ENCODE measurements at places on chromosomes 7 and 10.
A peak's percentile ranks its signal among the peaks of the same experiment; 100 is the strongest.

GRCh38 chr7:110623436-110623835 lies 467.5 kb upstream of the LRRN3 start:
- no peak for DNase-seq

DNA sequence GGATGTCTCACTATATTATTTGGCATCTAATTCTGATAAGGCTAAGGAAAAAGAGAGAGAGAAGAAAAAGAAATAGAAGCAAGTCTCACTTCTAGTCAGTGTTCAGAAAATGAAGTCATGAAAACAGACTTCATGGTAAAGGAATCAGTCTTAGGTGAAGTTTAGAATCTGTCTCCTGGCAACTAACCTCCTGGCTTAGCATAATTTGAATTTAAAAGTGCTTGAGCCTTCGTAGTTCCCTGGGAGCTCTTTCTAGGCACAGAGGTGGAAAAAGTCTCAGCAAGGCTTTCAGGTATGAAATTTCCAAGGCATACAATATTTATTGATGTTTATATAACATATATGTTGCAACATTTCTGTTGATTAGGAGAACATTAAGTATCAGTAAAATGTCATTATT lies 10.4 kb downstream of the CHRM2 start:
- DNase-seq: no peak

- DNase-seq: no peak
Measured at GRCh38 chr10:70775679-70776454, 9.3 kb downstream of the TBATA start.

GRCh38 chr10:96306516-96306915 lies 2.3 kb downstream of the DNTT start:
- DNase-seq: no peak

DNA sequence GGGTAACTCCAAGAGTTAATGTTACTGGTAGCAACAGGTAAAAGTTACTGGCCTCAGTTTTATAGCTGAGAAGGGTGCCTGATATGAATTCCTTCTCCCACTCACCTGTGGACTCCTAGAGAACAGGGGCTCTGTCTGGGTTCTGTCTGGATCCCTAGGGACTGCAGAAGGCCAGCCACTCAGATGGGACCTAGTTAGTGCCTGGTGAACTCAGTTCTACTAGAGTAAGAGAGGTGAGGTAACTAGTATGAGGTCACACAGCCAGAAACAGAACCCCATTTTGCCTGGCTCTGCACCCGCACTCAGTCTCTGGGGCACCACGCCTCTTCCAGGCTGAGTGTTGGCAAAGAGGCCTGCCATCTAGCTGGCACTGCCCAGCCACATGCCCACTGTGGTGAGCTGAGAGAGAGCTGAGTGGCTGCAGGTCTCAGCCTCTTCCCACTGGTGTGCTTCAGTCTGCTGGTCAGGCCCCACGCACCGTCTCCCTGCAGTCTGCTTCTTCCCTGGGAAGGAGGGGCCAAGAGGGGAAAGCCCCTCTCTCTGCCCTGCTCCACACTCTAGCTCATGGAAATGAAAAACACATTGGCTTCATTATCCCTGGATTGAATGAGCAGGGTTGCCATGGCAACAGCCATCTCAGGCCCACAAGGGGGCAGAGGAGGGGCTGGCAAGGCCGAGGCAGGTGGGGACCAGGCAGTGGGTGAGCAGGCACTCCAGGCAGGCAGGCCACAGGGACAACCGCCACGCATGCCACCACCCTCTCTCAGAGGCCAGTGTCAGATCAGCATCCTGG lies 110.6 kb downstream of the ZMIZ1 start:
- DNase-seq: no peak

DNA sequence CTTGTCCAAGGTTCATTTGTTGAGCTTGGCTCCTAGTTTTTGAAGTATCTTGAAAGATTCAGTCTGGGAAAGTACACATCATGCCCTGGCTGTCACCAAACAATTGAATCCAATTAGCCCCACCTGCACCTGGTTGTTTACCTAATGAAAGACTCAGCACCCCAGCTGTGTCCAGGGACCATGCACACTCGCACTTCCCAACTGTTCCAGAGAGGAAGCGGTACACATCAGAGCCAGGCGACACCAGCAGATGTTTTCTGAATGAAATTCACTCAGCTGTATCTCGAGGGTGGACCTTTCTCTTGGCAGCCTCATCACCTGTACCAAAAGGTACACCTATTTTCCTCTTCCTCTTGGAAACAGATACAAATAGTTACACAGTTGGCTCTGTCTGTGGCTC lies 216.4 kb upstream of the LRGUK start:
- no peak for DNase-seq

- peak; percentile 43 for DNase-seq
Measured at GRCh38 chr7:101363734-101364374, 1.2 kb downstream of the COL26A1 start.

GRCh38 chr10:63200431-63200830 lies 67.3 kb downstream of the NRBF2 start:
- no peak for DNase-seq

GRCh38 chr10:82778908-82779307 lies 903.9 kb downstream of the NRG3 start:
- no peak for DNase-seq

- DNase-seq: no peak
Measured at GRCh38 chr10:10699427-10699826, 318.2 kb upstream of the CELF2 start.

DNA sequence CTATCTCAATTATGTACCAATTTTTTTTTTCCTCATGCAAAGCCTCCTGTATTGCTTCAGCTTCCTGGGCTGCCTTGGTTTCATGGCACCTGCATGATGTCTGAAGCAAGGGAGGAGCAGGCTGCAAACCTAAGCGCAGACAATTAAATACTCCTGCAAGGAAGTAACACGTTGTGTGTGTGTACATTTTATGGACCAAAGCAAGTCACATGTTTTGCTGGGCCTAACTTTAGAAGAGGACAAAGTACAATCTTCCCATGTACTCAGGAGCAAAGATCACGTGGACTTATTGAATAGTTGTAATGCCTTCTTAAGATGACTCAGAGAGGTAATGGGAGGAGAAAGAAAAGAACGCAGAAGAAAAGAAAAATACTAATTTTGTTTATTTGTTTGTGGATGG lies 944.0 kb upstream of the C7orf33 start:
- no peak for DNase-seq

- no peak for DNase-seq
Measured at GRCh38 chr7:47379629-47380324, 202.1 kb downstream of the TNS3 start.

GRCh38 chr7:108063520-108063933 lies 60.6 kb upstream of the LAMB1 start:
- DNase-seq: no peak

DNA sequence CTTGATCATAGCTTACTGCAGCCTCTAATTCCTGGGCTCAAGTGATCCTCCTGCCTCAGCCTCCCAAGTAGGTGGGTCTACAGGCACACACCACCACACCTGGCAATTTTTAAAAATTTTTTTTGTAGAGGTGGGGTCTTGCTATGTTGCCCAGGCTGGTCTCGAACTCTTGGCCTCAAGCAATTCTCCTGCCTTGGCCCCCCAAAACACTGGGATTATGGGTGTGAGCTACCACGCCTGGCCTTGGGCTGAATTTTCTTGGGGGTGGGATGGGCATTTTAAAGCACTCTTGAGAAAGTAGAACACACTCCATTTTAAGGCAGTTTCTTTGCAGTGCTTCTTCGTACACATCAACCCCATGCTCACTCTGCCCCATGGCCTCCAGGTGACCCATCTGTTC lies 28.7 kb downstream of the TBXAS1 start:
- no peak for DNase-seq

DNA sequence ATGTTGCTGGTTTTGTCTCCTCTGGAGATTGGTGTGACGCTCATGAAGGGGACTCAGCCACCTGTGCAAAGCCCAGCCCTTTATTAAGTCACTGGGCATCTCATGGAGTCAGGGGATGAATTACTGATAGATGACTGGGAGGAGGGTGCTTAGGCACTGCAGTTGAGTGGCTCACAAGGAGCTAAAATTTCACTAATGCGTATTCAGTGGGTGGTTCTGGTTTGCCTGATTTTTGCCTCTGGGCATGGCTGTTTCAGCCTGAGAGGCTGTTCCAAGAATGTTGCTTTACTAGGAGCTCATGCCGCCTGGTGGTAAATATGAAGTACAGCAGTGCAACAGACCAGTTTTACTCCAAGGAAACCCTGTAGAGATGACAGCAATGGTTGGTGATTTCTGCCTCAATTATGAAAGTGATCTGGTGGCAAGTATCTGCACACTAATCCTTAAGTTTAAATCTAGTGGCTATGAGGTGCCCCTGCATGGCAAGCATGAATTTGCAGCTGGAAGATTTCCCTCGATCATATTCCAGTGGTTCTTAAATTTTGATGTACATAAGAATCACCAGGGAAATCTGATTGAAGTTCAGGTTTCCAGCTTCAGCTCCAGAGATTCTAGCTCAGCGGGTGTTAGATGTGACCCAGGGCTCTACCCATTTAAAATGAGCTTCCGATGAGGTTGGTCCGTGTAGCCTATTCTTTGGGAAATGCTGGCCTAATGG lies 19.9 kb downstream of the ACTA2 start:
- no peak for DNase-seq

DNA sequence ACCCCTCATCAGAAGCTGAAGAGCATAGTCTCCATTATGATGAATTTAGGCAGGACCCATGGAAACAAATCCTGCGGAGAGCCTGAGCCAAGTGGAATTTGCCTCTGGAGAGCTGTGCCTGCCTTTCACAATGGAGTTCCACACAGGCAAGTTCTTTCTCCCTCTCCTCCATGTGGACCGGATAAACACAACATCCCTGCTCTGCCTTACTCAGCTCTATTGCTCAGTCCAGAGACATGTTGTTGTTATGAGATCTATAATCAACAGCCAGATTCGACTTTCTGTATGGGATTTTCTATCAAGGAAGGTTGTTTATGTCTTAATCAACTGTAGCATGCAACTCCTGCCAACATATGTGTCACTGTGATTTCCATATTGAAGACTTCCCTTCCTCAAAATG lies 59.5 kb upstream of the ELMO1 start:
- no peak for DNase-seq

DNA sequence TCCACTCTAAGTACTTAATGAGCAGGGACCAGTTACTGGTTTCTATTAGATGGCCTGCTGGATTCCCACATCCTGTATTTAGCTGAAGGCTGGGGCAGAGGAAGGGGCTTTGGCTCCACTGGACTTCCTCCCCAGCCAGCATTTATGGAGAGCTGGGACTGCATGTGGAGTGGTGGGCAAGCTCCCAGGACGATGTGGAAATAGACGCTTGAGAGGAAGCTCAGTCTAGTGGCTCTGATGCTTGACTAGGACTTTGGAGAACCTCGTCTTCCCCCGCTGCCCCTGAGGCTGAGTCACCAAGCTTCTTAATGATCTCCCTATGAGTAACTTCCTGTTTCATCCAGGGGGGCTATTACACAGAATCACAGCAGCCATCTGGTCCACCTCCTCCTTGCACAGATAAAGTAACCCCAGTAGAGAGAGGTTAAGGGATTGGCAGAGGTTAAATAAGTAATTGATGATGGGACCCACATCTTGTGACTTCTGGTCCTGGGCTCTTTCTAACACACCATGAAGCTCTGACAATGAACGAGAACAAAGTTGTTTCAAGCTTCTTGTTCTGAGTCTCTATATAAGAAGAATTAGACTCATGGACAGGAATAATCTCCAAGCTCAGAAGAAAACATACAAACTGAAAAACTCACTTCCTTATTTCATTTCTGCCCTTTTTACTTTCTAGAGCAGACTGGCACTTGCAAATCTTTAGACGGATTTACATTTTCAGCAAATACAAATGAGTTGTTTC lies 126.2 kb downstream of the PRPF18 start:
- DNase-seq: peak; percentile 88

DNA sequence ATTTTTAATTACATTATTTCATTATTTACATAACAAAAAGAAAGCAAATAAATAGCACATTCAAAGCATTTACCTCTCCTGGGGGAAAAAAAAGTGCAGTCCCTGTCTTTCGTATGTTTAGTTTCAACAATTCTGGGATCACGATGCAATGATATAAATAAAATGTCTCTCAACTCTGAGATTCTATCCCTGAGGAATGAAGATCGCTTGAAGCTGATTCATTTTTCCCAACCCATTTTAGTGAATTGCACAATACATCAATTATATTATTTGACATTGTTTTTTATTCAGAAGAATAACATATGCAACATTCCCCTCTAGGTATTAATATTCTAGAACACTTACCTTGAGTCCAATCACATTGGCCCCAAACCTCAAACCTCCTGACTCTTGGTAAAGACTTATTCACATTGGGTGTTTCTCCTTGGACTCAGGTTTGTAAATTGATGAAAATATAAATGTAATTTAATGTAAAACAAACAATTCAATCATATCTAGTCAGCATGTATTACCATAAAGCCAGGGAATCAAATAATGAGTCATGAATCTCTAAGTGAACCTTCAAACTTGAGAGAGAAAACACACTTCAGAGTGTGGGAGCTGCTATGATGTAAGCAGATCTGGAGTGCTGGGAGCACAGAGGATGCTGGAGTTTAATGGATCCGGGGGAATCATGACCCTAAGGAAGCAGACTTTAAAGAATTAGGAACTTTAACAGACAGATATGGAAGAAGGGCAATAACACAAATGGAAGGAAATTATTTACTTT lies 5.3 kb upstream of the SCIN start:
- DNase-seq: no peak

DNA sequence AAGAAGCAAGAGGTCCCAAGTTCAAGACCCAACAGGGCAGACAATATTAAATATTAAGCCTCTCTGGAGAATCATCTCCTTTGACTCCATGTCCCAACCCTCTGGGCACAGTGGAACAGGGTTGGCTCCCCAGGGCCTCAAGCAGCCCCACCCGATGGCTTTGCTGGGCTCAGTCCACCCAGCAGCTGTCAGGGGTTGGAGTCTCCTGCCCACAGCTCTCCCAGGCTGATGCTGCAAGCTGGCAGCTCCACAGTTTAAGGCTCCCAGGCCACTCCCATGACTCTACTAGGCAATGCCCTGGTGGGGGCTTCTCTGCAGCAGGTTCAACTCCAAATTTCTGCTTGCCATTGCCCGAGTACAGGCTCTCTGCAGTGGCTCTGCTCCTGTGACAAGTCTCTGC lies 55.1 kb downstream of the LARP4B start:
- DNase-seq: no peak

DNA sequence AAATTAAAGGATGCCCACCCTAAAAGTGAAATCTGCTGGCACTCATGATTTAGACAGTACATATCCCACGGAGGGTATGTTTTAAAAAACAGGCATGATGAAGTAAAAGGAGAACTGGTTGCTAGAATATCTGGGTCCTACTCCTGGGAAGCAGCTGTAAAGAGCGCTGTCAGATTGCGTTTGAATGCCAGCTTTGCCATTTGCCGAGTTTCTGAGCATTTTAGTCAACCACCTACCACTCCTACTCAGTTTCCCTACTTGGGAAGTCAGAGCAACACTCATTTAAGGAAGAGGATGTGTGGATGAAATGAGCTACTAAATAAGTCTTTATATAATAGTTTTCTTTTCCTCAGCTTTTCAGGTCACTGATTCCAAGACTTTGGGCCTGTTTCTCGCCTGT lies 1.1 kb upstream of the UMAD1 start:
- DNase-seq: no peak

All from SW 1271 (cell line).